ENCODE measurements at places on chromosomes 16 and 17. TPM values are rescaled to one million over a fixed set of nuclear protein-coding genes. Genes with fewer than 3 reads are reported as not detected.

DNA sequence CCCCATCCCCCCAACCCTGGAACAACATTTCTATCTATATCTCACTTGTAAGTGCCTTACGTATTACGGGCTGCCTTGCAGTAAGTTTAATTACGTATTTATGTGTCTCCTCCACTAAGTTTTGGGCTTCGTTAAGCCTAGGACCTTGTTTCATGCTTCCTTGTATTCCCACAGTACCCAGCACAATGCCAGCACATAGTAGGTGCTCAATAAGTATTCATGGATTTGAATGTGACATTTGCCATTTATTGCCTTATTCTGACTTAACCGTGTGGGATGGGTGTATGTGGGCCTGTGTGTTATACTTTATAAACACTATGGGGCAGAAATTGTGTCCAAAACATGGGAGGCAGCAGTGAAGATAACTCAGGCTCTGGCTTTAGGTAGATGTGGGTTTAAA, 6.0 kb downstream of the COA3 start:
- DNase-seq, result no peak

DNA sequence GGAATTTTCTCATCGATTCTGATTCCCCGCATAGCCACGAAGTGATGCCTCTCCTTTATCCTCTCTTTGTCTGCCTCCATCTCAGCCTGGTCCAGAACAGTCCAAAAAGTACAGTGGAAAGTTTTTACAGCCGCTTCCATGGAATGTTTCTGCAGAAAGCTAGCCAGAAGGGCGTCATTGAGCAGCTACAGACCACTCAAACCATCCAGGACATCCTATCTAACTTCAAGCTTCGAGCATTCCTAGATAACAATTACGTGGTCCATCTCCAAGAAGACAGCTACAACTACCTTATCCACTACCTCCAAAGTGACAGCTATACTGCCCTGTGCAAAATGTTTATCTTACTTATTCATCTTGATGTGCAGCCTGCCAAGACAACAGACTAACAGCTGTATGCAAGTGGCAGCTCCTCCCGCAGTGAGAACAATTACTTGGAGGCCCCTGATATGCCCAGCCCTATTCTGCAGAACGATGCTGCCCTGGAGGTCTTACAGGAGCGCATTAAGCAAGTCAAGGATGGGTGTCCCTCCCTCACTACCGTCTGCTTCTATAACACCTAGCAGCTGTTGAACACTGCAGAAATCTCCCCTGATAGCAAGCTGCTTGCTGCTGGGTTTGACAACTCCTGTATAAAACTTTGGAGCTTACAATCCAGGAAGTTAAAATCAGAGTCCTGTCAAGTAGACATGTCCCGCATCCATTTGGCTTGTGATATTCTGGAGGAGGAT, 38.9 kb downstream of the SLFN12L start:
- no peak for DNase-seq

TOX3 gene
- not detected for total RNA-seq

DNA sequence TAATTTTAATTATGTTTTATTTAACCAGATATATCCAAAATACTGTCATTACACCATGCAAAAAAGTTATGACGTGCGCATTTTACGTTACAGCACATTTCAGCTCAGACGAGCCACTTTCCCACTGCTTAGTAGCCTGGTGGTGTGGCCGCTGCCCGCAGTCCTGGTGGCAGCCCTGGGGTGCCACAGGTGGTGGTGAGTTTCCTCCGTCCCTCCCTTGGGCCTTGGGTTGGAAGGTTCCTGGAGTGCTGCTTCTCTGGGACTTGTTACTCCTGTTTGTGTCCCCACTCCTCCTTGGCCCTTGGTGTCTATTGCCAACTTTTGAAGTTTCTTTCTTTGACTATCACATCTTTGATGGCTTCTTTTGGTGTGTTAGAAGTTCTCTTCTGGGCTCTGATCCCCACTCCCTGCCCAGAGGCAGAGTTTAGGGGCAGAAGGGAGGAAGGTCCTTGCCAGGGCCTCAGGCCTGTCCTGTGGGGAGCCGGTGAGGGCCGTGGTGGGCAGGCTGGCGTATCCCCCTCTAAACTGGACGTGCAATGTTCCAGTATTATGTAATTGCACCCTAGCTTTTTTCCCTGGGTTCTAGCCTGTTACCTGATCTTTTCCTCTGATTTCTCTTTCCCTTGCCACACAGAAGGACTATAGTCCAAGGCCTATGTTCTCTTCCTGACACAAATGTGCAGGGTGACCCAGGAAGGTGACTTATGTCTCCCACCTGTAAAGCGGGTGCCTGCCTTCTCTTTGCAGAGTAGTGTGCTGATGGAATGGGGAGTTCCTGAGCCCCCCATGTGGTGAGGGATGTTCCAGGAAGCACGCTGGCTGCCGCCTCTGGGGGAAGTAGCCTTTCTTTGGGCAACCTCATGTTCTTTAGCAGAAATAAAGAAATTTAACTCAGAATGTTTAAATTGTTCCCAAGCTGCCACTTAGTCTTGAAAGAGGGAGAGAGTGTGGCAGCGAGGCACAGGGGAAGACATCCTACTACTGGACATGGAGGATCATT, 8.4 kb downstream of the MPRIP start:
- no peak for DNase-seq

Data from pulmonary artery endothelial cell (primary cell).